Left cardiac atrium (tissue), 4 donors: ENCODE measurements at places on chromosomes 4 and X. TPM values are rescaled to one million over a fixed set of nuclear protein-coding genes. Genes with fewer than 3 reads are reported as not detected.

DNA sequence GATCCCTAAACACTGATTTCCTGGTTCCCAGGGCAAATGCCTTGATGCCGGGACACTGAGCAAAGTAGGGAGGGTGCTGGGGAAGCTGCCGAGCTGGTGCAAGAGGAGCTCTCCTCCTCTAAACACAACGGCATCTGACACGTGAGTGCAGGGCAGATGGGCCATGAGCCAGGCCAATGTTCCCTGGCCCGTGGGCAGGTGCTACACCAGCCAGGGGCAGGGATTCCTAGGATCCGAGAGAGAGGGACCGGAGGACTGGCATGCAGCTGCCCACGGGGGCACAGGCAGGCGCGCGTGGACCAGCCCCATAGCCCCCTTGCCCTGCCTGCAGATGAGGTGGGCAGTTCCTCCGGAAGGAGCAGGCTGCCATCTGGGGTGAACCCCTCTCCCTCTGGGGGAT lies 66.8 kb upstream of the AFAP1 start:
- no peak for DNase-seq

The REELD1 gene
- total RNA-seq, result 0.16 TPM

The PLP2 gene
- 114 TPM for total RNA-seq

The SYNPO2 gene
- 67.6 TPM for total RNA-seq
